ENCODE measurements at places on chromosomes 4 and X.
A peak's percentile ranks its signal among the peaks of the same experiment; 100 is the strongest.

GRCh38 chrX:73270753-73271152 is 56.1 kb upstream of the NAP1L2 start:
- no peak for DNase-seq

- DNase-seq = no peak
Observed at GRCh38 chrX:139949703-139950102, 15.6 kb downstream of the CXorf66 start.

- DNase-seq = no peak
Observed at GRCh38 chr4:123825596-123826291, 429.1 kb downstream of the SPRY1 start.

DNA sequence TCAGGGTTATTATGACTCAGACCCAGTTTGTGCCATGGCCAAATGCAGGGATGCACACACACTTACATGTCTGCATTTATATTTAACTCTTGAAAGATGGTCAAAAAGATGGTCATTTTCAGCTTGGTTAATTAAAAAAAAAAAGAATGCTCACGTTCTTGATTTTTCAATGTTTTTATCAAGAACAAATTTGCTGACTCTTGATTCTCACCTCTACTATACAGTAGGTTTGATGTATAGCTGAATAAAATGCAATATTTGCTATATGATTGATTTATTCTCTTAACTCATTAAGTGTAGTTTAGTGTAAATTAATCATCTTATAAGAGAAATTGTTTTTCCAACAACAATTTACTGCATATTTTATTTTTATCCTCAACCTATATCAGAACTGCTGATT is 160.4 kb downstream of the SLIT2 start:
- DNase-seq = no peak

DNA sequence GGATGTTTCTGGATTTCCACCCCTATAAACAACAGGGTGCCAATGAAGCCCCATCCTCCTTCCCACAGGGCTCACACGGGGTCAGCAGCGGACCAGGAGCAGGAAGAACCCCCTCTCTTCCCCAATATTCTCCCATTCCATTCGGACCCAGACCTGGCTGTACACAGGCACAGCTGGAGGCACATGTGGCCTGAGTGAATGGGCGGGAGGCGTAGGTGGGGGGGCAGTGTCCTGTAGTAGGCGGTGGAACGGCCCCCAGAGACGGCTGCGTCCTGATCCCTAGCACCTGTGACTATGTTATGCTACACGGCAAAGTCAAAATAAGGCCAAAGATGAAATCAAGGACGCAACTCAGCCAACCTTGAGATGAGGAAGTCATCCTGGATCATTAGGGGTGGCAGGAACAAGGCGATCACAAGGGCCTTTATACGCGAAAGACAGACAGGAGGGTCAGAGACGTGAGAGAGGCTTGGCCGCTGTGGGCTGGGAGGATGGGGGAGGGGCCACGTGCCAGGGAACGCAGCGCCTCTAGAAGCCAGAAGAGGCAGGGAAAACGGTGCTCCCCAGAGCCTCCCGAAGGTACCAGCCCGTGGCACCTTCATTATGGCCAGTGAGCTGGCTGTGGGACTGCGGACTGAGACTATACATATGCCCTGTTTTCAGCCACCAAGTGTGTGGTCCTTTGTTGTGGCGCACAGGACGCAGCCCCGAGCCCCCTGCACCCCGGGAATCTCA is 75.6 kb downstream of the WFS1 start:
- no peak for DNase-seq

- no peak for DNase-seq
Observed at GRCh38 chr4:183436417-183436816, 8.0 kb upstream of the CDKN2AIP start.

- DNase-seq = no peak
Observed at GRCh38 chr4:152588869-152589268, 53.0 kb upstream of the FBXW7 start.

DNA sequence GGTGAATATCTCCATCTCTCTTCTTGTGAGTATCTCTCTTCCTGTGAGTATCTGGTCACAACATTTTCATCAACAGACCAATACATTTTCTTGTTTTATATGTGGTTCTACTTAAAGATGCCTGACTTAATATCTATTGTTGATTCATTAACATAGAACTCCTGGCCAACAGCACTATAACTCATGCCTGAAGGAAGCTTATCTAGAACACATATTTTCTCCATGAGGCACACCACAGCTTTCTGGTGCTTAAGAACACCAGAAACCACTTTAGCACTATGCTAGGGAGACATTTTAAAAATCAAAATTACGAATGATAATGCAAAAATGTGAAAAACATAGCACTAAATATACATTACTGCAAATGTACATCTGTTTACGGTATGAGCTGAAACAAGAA is 190.4 kb downstream of the GABRB1 start:
- DNase-seq = no peak

GRCh38 chr4:133320576-133321170 is 171.6 kb downstream of the PCDH10 start:
- DNase-seq = no peak

- no peak for DNase-seq
Observed at GRCh38 chrX:112266136-112266535, 183.6 kb upstream of the TRPC5 start.

GRCh38 chr4:176189891-176190795 is 5.2 kb downstream of the SPATA4 start:
- no peak for DNase-seq

DNA sequence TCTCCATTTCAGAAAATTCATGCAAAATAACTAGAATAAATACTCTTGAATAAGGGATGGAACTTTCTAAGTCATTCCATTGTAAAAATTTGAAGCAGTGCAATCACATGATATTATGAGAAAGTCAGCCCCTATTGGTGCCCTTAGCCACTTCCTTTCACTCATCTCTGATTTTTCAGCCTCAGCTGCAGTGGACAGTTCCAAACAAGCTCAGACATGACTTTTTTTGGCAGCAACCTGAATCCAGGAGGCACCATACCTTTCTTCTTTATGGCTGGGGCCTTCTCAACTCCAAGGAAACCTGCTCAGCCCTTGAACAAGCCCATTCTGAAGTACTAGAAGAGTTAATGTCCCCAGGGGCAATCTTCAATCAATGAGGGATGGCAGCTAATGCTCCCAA is 40.5 kb downstream of the MAPK10 start:
- no peak for DNase-seq

DNA sequence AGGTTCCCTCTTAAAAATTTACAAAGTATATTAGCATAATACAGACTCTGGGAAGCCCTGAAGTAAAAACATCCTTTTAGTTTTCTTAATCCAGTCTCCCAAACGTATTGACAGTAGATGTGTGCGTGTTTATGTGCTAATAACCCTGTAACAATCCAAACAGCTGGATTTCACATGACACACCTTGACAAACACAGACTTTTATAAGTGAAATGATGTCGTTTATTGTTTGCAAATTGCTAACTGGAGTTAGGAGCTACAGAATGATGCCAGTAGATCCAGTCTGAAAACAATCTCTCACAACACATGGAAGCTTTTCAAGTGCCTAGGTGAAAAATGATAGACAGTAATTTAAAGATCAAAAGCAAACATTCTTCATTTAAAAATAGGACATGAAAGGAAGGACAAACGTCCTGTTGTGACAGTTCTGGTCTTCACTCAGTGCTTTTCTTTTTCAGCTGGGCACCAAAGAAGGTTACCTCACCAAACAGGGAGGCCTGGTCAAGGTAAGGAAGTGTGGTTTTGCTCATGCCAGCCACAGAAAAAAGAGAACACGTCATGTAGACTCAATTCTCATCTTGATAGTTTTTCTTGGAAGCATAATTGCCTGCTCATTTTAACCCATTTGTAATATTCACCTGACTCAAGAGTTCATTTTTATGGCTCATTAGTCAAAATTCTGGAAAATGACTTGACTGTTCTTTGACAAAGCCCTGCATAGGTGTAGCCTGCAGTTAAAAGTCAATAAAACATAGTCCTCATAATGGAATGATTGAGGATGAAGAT is 32.9 kb downstream of the LAMTOR3 start:
- no peak for DNase-seq

- DNase-seq = no peak
Observed at GRCh38 chr4:169229571-169230028, 41.2 kb downstream of the SH3RF1 start.

DNA sequence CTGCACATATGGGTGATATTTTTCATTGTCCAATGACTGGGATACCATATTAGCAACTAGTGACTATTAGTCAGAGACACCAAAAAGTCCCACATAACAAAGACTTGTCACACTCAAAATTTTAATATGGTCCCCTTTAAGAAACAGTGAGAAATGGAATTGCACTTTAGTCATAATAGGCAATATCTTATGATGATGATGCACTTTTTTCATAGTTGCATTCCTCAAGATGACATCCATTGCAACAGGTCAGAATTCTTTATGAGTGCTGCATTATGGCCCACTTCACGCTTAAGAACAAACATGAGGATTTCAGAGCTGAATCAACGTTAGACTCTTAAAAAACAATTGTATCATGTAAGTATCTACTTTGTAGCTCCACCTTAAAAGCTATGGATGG is 608.4 kb upstream of the HTR2C start:
- DNase-seq = no peak

DNA sequence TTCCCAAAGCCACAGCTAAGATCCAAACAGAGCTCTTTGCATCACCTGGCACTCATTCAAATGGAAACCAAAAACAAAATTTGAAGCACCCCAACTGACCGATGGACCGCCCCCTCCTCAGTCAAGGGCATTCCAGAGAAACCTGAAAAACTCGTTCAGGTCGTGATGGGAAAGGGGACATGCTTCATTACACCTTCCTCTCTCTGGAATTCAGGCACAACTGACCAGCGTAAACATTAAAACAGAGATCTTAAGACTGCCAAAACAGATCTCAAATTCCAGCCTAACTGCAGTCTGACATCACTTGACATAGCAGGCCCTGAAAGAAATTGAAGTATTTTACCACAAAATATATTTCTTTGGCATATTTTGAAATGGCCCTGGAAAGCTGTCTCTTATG is 28.5 kb downstream of the PTTG2 start:
- no peak for DNase-seq

- DNase-seq = no peak
Observed at GRCh38 chr4:80448056-80448455, 112.5 kb downstream of the CFAP299 start.

DNA sequence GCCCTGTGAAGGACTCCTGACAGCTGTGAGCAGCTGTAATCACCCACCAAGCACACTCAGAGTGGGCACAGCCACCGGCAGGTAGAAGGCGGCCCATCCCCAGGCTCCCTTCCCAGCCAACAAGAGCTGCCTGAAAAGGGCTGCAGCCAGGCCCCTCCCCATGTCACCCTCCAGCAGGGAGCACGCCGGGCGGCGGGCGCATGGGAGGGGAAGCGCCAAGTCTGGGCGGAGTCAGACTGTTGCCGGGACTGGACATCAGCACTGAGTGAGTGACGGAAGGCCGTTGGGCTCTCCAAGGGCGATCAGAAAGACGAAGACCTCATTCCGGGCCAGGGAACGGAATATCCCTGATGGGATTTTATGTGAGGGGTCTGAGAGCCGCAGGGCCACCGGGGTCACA is 82.1 kb downstream of the PPP2R2C start:
- no peak for DNase-seq

GRCh38 chr4:33551244-33551643 is 2693.1 kb downstream of the ARAP2 start:
- no peak for DNase-seq

GRCh38 chr4:8324640-8325239 is 55.2 kb downstream of the HTRA3 start:
- no peak for DNase-seq

DNA sequence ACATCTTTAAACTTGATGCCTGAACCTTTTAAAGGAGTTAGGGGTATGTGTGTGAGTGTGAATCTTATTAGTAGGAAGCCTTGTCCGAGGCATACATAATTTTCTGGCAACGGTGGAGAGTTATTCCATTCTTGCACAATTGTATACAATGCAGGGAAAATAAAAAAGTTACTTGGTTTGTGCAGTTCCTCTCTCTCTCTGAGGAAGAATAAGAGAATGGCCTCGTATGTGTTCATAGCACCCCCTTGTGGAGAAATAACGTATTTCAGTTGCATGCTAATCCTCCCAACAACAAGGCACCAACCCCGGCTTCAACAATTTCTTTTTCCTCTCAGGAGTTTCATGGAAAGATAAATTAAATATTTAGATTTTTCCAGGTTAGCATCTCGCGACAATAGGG is 33.7 kb upstream of the FGF13 start:
- peak; percentile 23 for DNase-seq

GRCh38 chrX:69073721-69074120 is 91.5 kb downstream of the PJA1 start:
- DNase-seq = no peak

DNA sequence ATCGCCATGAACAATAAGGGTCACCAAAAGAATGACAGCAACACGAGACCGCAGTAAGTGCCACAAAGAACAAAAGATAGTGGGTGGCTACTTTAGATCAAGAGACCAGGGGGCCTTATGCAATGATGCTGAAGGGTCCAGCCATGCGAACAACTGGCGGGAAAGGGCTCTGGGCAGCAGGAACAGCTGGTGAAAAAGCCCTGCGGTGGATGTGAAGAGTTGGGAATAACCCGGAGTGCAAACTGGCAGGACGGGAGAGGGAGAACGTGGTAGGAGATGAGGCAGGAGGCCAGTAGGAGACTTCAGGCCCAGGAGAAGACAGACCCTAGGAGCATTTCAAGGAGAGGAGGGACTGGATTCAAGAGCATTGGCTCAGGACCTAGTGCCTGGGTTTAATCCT is 120.2 kb downstream of the AFAP1 start:
- no peak for DNase-seq

GRCh38 chr4:115219862-115220261 is 106.4 kb upstream of the NDST4 start:
- DNase-seq = no peak

DNA sequence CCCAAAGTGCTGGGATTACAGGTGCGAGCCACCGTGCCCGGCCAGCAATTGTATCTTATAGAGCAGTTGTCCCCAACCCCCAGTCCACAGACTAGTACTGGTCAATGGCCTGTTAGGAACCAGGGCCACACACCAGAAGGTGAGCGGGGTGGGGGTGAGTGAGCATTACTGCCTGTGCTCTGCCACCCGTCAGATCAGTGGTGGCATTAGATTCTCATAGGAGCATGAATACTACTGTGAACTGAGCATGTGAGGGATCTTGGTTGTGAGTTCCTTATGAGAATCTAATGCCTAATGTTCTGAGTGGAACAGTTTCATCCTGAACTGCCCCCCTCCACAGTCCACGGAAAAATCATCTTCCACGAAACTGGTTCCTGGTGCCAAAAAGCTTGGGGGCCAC is 328.0 kb upstream of the BOD1L1 start:
- no peak for DNase-seq

- DNase-seq = no peak
Observed at GRCh38 chrX:44733931-44734330, 109.9 kb upstream of the DUSP21 start.

DNA sequence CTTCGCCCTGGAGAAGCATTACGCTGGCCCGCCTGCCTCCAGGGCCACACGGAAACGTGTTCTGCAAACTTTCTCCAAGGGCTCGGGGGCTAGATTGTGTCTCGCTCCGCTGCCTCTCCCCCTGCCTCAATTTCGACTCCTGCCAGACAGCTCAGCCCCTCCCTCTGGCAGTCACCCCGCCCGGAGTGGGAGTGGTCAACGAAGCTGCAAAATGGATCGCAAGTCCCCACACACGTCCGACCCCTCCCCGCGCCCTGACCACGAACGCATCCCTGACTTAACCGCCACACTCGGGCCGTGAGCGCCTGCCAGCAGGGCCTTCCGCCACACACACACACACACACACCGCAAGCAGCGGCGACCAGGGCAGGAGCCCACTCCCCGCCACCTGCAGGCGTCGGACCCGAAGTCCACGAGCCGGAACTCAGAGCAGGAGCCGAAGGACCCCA is 47.0 kb upstream of the NKAP start:
- DNase-seq = no peak

- no peak for DNase-seq
Observed at GRCh38 chrX:95346856-95347255, 1337.8 kb upstream of the DIAPH2 start.

GRCh38 chrX:103495786-103496185 is 23.5 kb downstream of the RAB40A start:
- no peak for DNase-seq

Data from activated CD4-positive, alpha-beta T cell treated with anti-CD3 and anti-CD28 coated beads, Interleukin-2, amount 10 ng/mL, durations not matched to agents 7 days and 5 days (primary cell).